Omental fat pad (tissue), 4 donors: ENCODE measurements at places on chromosomes 4 and X. TPM values are rescaled to one million over a fixed set of nuclear protein-coding genes. Genes with fewer than 3 reads are reported as not detected.

Gene F11
- not detected for total RNA-seq

Gene PRICKLE3
- total RNA-seq: 5.1 TPM

Gene MXRA5
- total RNA-seq: 5.8 TPM

Gene VCX2
- total RNA-seq: not detected

- no peak for DNase-seq
Measured at GRCh38 chr4:22045051-22045630, 96.6 kb upstream of the KCNIP4 start.

Gene ATP1B4
- not detected for total RNA-seq

- DNase-seq: no peak
Measured at GRCh38 chr4:189514209-189514608, 426.5 kb upstream of the FRG1 start.

GRCh38 chr4:48212165-48212564 is 57.5 kb downstream of the TEC start:
- no peak for DNase-seq

DNA sequence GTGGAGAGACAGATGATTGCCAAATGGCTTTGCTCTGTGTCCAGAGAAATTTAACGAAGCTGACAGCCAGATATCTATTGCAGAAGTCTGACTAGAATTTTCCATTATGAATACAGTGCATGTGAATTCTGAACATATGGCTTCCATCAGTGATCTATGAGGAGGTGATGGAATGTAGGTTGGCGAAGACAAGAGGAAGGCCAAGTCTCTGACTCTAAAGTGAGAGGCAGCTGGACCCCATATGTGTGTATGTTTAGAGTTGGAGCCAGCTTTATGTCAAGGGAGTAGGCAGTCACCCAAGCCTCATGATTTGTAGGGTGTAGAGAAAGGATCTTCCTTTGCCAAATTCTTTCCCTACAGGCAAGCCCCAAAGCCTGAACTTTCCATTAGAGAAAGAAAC is 76.2 kb upstream of the TEX13D start:
- no peak for DNase-seq

DNA sequence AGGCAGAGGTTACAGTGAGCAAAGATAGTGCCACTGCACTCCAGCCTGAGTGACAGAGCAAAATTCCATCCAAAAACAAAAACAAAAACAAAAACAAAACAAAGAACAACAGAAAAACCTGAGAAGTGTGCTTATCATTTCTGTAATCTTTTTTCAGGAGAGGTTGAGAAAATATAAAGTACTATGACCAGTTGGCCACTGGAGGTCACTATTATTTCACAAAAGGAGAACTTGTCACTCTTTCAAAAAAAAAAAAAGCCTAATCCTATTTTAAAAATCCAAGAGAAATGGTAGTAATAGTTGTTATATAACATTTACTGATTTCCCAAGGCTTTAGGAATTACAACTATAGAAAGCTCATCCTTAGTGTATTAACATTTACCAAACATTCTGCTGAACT is 24.9 kb upstream of the RNF150 start:
- no peak for DNase-seq

Gene FGFR3
- total RNA-seq: 2.4 TPM

DNA sequence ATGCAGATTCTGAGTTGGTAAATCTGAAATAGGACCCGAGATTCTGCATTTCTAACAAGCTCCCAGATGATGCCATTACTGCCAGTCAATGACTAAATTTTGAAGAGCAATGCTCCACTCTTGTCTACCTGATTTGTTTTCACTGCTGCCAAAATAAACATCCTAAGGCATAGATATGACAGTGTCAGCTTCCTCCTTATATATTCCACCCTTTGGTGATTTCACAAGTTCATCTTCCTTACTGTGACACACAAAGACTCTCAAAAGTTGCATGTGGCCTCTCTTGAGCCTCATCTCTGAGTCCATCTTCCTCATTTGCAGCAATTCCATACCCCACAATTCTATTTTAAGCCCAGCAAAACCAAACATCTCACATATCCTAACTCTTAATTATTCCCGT is 110.9 kb downstream of the FBXW7 start:
- no peak for DNase-seq

- DNase-seq: no peak
Measured at GRCh38 chr4:141248486-141248885, 27.8 kb downstream of the ZNF330 start.

Gene DCAF4L1
- total RNA-seq: 0.31 TPM

Gene LANCL3
- total RNA-seq: 0.72 TPM

GRCh38 chrX:20620306-20620705 is 353.6 kb upstream of the RPS6KA3 start:
- no peak for DNase-seq

DNA sequence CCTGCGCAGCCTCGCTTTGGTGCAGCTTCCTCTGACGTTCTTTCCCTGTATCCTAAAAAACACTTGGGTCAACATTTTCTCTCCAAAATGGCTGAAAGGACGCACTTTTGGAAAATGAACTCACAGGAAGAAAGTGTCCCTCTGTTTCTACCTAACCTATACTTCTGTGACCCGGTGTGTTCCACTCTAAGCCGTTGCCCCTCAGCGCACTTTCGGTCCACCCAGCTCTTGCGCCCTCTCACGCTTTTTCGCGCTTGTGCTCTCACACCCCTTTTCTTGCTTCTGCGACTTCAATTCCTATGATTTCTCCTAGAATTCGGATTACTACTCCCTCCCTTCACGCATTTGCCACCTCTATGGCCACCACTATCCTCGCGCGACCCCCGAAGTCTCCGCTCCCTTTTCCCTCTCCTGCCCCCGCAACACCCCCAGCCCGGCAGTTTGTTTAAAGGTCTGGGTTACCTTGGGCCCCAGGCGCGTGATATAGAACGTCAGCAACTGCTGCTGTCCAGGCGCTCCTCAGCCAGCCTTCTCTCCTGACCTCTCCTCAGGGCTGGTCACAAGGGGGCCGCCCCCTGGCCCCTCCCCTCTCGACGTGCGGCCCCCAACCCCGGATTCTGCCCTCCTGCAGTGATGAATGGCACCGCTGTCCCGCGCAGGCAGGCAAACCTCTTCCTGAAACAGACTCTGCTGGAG is at the start of gene USP51:
Gene USP51, minus strand, starts transcription at position 535 of the 696 bp plus-strand sequence. CDS start 909 bp downstream, outside the sequence.
- no peak for DNase-seq

DNA sequence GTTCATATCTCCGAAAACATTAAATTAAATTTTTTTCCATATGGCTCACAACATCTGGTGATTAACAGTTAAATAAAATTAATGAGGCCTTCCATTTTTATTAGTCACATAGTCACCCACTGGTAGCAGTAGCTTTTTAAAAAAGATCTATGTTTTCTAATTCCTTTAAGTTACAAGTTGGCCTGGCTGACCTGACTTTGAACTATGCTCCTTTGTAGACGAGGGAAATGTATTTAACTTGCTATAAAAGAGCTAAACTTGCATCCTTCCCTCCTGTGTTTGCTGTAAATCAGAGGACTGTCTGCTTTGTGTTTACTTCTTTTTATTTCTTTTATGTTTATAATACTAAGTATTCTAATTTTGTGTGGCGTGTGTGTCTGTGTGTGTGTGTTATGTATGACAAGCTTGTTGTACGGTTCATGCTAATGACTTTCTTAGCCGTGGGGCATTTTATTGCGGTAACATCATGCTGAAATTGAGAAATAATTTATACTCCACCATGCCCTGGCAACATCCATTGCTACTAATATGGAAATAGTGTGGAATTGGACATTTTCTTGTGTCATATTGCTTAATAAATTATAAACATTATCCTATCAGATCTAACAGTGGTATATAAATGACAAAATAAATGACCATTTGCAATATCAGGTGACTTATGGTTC is 241.7 kb downstream of the SNCA start:
- no peak for DNase-seq

DNA sequence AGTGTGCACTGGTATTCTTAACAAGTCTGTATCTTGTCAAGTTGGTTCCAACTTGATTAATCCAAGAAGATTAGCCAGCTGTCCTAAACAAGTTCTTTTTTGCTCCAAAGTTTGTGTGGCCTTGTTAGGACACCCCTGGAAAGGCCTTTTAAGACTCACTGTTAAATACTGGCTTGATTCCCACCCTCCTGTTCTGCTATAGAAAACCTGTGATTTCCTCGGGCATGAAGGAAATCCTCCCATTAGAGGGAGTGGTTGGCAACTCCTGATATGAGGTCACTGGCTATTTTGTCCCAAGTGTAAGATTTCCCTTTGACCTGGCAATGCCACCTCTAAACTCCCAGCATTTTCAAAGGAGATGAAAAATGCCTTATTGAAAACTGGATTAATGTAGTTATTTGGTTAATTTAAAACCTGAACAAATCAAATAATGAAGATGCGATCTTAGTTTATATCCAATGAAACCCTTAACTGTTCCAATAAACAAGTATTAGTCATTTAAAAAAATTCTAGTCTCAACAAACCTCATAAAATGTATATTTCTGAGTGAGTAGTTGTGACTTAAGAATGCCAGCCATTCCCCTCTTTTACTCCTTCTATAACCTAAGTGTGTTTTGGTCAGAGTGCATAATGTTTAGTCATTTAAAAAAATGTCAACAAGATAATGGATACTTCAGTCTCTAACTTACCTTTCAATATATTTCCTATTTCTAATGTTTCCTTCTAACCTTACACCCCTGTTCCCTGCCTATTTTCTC is 94.4 kb downstream of the NPNT start:
- no peak for DNase-seq

Gene GRIA3
- total RNA-seq: 0.19 TPM

Gene CXXC4
- 0.12 TPM for total RNA-seq

GRCh38 chr4:96164814-96165351 is 325.0 kb downstream of the PDHA2 start:
- DNase-seq: no peak

DNA sequence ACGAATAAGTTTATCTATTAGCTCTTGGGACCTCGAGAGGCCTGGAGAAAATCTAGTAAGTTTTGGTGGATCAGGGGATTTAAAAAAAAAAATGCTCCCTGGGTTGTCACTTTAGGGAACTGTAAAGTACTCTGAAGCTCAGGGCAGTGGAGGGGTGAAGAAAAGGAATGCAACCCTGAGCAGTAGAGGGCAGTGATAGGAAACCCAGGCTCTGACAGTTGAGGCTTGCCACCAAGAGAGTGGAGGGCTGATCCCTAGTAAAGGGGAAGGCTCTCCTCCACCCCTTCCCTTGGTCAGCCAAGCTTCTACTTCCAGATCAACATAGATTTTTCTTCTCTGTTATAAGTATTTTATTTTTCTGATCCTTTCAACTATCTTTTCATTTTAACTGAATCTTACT is 73.1 kb downstream of the FBXO8 start:
- DNase-seq: no peak

- DNase-seq: no peak
Measured at GRCh38 chrX:153688911-153689590, 1.3 kb downstream of the SLC6A8 start.

GRCh38 chrX:16464369-16464768 is 185.6 kb upstream of the S100G start:
- DNase-seq: no peak

Gene GLOD5
- not detected for total RNA-seq

GRCh38 chr4:94446386-94446785 is 5.4 kb upstream of the PDLIM5 start:
- DNase-seq: no peak

- no peak for DNase-seq
Measured at GRCh38 chrX:16484338-16484737, 165.6 kb upstream of the S100G start.

Gene BEX5
- not detected for total RNA-seq

DNA sequence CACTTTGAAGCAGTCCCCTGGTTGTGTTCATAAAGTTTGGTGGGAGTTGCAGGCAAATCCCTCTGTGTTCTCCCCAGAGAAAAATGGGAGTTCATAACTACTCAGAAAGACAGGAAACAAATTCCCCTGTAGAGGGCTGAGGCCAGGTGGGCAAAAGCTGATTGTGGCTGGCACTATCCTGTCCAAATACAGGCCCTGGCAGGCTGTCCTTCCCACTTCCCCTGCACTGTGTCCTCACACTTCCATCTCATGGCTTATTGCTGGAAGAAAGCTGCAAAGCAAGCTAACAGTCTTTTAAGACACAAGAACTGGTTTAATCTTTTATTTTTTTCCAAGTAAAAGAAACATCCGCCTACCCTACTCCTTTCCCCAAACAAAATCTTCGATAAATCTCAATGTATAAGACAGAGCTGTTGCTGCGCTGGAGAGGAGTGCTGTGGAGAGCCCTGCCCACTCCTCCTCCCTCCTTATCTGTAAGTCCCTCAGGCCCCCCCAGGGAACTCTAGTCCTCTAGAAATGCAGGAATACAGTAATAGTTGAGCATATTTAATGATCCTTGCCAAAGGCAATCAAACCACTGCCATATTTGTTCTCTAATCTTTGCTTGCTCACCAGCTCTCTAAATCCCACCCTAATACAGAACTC is 14.0 kb downstream of the TAPT1 start:
- no peak for DNase-seq

DNA sequence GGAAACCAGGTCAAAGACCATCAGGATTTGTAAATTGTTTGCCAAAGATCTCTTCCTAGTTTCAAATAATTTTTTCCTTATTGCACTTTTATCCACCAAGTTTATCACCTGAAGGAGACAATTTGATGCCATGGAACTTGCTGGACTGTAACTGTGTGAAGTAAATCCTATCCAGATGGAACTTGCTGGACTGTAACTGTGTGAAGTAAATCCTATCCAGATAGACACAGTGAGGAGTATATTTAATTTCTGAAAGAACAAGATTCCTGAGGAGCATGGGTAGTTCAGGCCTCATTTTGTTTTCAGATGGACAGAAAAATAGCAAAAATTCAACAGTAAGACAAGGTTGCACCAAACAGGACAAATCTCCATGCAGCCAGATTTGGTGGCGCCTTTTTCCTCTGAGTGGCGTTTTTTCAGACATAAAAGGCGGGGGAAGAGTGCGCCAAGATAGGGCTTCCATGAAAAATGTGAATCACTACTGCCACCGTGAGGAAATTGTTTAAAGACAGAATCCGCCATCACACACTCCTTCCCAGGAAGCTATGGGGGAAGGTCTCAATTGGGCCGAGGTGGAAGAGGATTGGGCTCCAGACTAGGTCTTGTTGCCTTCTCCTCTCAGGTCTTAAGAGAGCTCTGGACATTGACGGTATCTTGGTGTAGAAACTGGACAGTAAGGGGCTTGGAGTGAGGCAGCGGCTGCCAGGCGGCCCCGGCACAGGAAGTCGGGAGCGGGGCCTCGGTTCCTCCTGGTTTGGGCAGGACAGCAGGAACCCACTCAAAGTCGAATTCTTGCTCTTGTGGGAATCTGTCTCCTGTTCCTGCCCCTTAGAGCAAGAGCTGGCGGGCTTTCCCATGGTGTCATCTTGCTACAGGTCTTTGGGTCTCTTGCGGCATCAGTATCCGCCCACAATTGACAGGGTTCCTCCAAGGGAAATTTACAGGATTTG is 234.7 kb downstream of the OR13H1 start:
- DNase-seq: peak; percentile 38
